ENCODE measurements at places on chromosomes 5 and 9.

- DNase-seq: peak; percentile 97
Observed at GRCh38 chr9:130522233-130522808, 57.1 kb upstream of the FUBP3 start.

GRCh38 chr5:35665096-35665495 lies 47.4 kb downstream of the SPEF2 start:
- DNase-seq: no peak

GRCh38 chr9:97979788-97980478 lies 3.2 kb upstream of the ANP32B start:
- peak; percentile 67 for DNase-seq

DNA sequence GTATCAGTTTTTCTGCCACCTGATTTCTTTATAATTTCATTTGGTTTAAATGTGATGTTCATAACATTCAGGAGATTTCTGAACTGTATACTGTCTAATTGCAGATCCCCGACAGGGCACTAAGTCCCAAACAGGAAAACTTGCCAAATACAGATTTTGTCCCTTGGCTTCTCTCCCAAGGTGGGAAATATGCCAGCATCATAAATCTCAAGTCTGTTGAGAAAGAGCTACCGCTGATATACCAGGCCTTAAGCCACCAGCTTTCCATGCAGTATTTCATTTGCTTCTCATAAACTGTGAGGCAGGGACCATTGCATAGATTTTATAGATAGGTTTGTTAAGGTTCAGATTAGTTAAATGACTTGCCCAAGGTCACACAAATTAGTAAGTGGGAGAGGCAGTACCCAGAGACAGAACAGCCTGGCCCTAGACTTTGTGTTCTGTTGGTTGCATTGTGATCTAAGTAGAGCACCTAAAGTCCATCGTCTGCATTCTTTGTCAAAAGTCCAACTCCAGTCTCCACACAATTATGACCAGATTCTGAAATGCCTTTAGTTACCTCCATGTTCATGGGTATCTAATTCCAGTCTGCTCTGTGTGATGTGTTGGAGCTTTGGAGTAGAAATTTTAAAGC lies 16.2 kb downstream of the GPR21 start:
- no peak for DNase-seq

DNA sequence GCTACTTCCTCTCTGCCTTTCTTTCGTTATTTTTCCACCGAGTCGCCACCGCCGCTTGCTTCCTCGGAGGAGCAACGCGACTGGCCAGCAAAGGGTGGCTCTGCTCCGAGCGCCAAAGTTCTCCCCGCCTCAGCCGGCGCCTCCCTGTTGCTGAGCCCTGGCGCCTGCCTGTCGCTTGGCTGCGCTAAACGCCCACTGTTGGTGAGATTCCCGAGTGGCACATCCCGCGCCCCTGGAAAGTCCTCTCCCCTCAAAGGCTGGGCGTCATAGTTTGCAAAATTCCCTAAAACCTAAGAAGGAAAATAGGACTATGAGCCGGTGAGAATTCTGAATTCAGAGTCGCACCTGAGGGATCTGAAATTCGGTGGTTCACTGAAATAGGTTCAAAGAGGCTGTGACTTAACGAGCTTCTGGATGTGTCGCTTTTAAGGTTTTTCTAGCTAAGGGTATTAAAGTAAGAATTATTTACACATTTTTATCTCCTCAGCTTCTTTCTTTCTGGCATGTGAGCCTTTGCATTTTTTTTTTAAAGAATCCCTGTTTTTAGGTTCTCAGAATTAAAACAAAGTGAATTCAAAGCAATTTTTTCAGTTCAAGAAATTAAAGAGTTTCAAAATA lies at the start of gene GRIN3A:
Gene GRIN3A, minus strand, starts transcription at position 82 of the 618 bp plus-strand sequence. CDS start 668 bp downstream, outside the sequence.
- peak; percentile 84 for DNase-seq

- DNase-seq: no peak
Observed at GRCh38 chr5:151699071-151699901, 12.6 kb upstream of the SPARC start.

DNA sequence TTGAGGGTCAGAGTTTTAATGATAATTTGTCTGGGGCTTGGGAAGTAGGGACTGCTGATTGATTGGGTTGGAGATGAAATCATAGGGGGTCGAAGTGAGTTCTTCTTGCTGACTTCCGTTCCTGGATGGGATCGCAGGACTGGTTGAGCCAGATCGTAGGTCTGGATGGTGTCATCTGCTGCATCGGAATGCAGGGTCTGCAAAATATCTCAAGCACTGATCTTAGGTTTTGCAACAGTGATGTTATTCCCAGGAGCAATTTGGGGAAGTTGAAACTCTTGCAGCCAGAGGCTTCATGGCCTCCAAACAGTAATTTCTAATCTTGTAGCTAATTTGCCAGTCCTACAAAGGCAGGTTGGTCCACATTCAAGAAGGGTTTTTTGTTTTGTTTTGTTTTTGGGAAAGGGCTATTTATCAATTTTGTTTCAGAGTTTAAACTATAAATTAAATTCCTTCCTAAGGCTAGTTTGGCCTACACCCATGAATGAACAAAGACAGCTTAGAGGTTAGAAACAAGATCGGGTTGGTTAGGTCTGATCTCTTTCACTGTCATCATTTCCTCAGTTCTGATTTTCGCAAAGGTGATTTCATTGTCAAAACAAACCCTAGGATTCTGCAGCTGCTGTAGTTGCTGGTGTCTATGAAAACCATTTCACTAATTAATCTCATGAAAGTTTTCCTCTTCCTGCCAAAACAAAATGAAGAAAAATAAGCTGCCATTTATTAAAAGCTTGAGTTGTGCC lies 388.0 kb downstream of the TMEM232 start:
- no peak for DNase-seq

DNA sequence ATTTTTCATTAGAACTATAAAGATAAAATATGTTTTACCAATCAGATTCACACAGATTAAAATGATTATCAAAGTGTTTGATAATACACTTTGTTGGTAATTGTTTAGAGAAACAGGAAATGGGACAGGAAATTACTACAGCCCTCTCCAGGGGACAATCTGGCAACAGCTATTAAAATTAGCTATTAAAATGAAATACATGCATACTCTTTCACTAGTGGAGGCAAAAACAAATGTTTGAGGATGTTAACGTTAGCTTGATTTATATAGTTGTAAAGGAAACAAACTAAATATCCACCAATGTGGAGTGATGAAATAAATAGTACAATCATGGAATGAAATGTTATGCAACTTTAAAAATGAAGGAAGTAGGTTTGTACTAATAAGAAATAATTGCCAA lies 53.7 kb downstream of the TARS1 start:
- no peak for DNase-seq

DNA sequence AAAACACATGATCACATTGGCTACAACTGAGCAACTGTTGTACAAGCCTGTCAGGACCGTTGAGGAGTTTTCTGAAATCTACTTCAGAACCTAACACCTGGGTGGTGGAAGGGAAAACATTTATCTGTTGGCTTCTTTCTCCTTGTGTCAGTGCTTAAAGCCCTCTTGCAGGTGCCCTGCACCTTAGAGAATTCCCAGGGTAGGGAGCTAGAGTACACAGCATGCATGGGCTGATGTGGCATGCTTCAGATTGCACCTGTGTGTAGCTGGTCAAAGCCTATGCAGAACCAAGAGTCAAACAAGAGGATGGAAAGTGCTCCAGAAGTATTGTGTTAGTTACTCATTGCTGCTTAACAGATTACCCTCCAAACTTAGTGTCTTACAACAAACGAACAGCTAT lies 33.6 kb upstream of the ZBED3 start:
- DNase-seq: no peak

- DNase-seq: no peak
Observed at GRCh38 chr9:130872912-130873503, 23.6 kb downstream of the QRFP start.

GRCh38 chr9:96618209-96619123 lies 1.2 kb downstream of the CDC14B start:
- DNase-seq: peak; percentile 29

Measured in WERI-Rb-1 (cell line).